ENCODE measurements at places on chromosomes 7 and 10. TPM values are rescaled to one million over a fixed set of nuclear protein-coding genes. Genes with fewer than 3 reads are reported as not detected.

Gene CLCN1
- total RNA-seq, result not detected

Gene SLC13A1
- not detected for total RNA-seq

Gene P4HA1
- 184 TPM for total RNA-seq

Gene CCDC172
- total RNA-seq, result not detected

Gene CYP2C18
- not detected for total RNA-seq

Gene IRF5
- total RNA-seq, result 7.7 TPM

Gene PPIF
- 58.7 TPM for total RNA-seq

Gene NPFFR1
- total RNA-seq, result not detected

Gene CYP26C1
- total RNA-seq, result 0.65 TPM

- peak; percentile 32 for DNase-seq
These were observed 219.6 kb downstream of the PHF14 start for GRCh38 chr7:11193131-11193867.

DNA sequence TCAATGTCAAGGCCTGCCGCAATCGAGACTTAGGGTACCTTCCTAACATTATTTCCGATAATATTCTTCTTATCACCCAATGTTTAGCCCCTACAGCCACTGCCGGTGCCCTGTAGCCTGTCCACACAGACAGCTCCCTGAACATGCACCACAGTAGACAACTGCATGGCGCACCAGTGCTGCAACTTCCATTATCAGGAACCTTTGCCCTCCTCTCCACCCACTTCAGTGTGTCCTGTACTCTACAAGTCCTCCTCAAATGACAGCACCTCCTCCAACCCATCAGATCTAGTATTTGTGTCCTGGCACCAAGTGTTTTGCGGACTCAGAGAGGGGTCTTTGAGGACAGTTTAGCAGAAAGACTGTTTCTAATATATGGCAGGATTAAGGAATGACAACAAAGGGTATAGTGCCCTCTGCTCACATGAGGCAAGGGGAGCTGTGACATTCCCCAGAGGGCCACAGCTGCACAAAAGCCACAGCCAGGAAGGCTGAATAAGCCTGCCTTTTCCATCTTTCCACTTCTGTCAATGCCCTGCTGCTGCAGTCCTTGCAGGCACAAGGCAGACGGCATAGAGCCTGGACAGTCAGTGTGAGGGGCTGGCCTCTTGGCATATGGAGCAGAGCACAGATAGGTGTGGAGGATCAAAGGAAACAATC, 335.4 kb downstream of the PARD3 start:
- no peak for DNase-seq

DNA sequence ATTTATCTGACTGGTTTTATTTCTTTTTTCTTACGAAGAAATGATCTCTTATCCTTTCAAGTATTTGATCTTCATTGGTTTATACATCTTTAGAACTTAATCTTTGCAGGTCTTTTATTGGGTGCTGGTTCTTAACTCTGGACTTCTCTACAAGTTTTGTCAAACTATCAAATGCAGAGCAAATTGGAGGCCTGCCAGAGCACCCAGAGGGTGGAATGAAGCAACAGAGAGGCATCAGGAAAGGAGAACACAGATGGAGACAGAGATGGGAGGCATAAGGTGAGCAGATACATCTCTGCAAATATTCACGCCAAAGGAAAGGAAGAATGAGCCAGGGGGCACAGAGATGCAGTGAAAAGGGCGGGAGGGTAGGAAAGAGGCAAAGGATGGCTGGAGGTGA, 130.3 kb downstream of the PKD1L1 start:
- peak; percentile 21 for DNase-seq

DNA sequence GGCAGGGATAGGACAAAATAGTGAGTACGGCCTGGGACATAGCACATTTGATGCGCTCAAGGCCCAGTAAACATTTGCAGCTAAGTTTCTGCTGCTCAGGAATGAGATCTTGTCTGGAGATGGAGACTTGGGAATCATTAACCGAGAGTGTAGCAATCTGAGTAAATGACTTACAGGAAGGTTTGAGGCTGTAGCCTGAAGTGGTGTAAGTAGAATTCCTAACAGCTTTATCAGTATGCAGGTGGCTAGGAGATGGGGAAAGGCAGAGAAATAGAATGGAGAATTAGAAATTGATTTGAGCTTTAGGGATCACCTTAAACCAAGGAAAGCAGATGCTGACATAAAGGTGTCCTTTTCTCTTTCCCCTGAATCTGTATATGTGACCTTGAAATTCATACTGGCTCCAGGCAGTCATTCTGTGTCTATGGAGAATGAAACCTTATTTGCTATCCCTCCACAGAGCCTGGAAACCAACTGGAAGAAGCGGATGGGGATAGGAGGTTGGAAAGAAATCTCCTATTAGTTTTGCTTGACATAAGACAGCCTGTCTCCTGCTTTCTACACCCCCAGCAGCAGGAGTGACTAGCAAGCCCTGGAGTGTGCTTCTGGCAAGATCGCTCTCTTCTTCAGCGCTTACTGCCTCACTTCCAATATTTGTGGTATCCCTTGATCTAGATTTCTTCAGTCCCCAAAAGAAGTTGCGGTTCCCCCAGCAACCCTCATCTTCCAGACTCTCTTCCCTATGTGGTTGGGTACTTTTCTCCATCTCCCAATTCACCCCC, 6.4 kb upstream of the PON2 start:
- DNase-seq, result peak; percentile 99

DNA sequence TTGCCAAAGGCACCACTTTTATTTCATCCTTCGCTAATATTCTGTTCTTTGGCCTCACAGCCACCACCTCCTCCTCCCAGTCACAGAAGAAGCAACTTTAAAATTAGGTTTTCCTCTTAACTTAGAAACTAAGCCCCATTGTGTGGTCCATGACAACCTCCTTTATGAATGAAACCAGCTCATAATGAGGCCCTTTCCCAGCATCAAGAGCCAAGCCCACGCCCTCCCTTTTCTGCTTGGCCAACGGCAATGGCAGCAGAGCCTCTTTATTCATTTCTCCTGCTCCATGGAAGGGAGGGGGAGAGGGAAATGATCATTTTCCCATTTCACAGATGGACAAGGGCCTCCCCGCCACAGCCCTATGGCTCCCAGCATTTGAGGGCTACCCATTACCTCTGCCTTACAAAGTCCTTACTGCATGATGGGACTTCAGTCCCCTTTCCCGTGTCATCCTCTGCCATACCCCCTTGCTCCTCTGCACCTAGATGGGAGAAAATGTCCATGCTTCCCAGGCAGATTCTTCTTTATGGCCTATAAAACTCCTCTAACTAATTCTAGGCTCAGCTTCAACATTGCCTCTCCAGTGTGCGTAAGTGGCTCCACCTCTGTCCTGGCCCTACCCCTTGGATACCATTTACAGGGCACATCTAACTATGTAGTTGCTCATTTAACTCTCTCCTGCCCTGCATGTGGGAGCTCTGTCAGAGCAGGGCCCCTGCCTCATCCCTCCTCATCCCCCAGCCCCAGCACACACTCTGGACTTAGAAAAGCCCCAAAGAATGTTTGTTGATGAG, 475.5 kb downstream of the RPS24 start:
- no peak for DNase-seq

DNA sequence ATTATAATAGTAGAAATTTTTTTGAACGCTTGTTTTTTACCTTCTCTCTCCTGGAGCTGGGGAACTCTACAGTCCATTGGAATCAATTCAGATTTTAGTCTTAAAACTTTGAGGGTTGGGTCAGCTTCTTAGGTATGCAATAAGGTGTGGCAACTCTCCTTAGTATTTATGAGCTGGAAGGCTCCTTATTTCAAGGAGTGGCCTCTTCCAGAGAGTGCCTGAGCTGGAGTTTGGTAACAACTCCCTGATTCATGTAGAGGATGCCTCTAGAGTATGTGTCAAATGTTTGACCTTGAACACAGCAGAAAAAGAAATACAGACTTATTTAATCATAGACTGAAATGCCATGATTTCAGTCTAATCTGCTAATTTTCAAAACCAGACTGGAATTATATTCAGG, 11.1 kb downstream of the CDK14 start:
- DNase-seq, result peak; percentile 40

- no peak for DNase-seq
These were observed 56.3 kb upstream of the YAE1 start for GRCh38 chr7:39509912-39510311.

- no peak for DNase-seq
These were observed 561 bp downstream of the FGFR2 start for GRCh38 chr10:121597504-121598262.

- no peak for DNase-seq
These were observed 34.7 kb downstream of the HYCC1 start for GRCh38 chr7:22979251-22979650.

GRCh38 chr10:86799188-86799845, 42.9 kb downstream of the BMPR1A start:
- no peak for DNase-seq

DNA sequence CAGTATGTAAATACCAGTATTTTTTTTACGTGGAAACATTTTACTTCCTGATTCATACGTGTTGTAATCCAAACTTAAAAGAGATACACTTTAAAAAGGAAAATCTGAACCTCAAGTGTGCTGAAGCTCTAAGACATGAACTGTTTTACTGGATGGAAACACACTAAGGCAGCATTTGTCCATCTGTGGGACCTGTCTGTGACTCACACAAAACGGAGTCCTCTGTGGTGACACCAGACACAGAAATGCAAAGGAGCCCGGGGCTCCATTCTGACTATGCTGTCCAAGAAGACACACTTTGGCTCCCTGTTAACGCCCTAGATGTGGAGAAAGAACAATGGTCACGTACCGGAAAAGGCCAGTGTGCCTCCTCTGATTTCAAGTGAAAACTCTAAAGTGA, 23.9 kb downstream of the RNF133 start:
- no peak for DNase-seq

DNA sequence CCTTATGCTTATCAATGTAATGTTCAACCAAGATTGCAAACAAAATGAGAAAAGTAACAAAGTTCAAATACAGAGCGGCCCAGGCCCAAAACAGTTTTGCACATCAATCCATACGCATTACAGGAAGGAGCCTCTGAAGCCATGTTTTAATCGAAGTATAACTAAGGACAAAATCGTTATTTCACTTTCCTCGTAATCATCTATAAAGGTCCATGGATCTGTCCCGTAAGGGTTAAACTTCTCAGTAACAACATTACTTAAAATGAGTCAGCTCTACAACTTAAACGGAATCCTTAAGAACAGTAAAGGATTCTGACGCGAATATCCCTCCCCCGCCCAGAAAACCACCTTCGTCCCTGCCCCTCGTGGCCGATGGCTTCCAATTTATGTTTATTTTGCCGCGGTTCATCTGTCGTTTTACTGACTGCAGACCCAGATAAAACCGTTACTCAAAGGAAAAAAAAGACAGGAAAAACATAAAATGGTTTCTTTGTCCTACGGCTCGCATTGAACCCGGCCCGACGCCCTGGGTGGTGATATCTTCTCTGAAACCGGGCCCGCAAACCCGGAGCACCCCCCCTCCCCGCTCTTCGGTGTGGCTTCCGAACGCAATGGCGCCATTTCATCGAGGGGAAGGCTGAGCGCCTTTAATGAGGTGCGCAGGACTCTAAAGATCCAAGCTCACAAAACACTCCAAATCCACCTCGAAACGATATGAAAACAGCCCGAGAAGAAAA, 1.1 kb downstream of the HNRNPA2B1 start:
- peak; percentile 36 for DNase-seq

DNA sequence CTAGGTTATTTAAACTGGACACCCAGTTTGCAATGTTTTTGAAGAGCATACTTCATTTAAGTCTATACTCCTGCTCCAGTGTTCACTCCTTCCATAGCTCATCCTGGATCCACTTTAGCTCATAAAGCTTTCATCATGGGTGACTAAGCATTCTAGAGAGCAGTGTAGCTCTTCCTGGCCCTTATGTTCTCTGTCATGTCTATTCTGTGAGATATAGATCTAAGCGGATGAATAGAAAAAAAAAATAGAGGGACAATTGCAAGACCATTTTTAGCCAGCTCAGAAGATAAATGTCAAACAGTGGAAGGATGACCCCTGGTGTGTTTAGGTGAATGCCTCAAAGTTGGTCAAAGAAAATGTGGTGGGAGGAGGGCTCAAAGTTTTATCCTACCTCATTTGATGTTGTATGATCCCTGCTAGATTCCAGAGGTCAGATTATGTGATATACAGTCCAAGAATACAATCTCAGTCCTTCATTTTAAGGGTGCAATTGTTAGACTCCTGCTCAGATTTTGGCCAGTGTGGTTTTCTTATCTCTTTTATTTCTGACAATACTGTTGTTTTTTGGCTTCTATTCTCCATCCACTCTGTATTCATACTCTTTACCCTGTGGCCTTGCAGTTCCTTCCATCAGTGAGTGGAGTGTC, 7.5 kb upstream of the HECW1 start:
- no peak for DNase-seq

Data from renal cortical epithelial cell (primary cell).